Activated naive CD4-positive, alpha-beta T cell treated with anti-CD3 and anti-CD28 coated beads for 36 hours (primary cell): ENCODE measurements at places on chromosomes 13 and 19.
A peak's percentile ranks its signal among the peaks of the same experiment; 100 is the strongest.

- peak; percentile 60 for DNase-seq
Observed at GRCh38 chr13:21686751-21687391, 16.0 kb downstream of the FGF9 start.

DNA sequence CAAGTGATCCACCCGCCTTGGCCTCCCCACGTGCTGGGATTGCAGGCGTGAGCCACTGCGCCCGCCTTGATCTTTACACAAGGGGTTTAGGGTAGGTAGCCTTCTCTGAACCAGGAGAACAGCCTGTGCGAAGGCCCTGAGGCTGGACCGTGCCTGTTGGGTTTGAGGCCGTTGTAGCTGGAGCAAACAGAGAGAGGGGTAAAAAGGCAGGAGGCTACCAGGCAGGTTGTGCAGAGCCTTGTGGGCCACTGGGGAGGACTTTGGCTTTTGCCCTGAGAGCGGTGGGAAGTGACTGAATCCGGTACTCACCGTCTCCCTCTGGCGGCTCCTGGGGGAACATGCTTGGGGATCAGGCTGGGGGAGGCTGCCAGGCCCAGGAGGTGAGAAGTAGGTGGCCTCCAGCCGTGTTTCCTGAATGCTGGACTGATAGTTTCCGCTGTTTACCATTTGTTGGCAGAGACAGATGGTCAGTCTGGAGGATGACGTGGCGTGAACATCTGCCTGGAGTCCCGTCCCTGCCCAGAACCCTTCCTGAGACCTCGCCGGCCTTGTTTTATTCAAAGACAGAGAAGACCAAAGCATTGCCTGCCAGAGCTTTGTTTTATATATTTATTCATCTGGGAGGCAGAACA, 24.6 kb downstream of the SPC24 start:
- DNase-seq = peak; percentile 84

DNA sequence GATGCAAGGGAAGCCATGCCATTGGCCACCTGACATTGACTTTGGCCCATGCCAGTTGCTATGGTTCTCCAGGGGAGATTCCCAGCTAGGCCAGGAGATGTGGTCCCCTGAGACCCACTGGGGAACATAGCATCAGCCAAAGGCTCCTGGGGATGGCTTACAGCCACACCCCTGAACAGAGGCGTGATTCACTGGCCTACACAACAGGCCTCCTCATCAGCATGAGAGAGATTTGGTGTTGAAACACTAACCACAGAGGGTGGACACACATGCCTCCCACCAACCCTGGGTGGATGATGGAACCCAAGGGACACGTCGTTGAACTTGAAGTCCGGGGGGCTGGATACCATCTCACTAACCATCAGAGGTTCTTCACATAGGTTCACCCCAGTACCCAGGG, 14.4 kb downstream of the IQCN start:
- DNase-seq = no peak

GRCh38 chr13:63517371-63517770, 2101.7 kb upstream of the PCDH20 start:
- DNase-seq = no peak

- no peak for DNase-seq
Observed at GRCh38 chr19:17248011-17248776, 2.5 kb upstream of the NR2F6 start.

- no peak for DNase-seq
Observed at GRCh38 chr19:39115105-39115847, 10.3 kb upstream of the PAK4 start.

DNA sequence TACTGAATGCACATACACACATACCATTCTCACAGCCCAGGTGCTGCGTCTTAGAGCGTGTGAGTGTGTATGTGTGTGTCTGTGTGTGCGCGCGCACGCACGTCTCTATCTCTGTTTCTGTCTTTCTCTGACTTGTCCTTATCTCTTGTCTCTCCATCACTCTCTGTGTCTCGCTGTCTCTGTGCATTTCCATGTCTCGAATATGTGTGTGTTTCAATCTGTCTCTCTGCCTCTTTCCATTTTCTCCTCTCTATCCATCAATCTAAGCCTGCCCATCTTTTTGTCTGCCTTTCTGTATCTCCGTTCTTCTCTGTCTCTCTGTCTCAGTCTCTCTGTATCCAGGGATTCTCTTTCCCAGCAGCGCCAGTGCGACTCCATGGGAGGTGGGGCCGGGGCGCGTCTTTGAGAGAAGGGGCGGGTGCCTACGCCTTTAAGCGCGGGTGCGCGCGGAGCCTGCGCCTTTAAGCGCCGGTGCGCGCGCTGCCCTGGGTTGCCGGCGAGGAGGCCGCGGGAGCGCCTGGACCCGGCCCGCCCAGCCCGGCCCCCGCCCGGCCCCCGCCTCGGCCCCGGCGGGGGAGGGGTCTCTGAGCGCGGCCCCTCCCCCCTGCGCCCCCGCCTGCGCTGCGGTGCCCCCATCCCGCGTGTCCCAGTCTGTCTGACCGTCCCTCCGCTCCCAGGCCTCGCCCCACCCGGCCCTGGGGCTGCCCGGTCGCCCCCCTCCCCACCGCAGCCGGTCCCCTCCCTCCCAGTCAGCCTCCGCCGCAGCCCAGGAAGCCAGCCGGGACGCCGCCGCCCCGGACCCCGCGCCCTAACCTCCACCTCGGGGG, at the start of gene LRFN3:
Gene LRFN3, plus strand, starts transcription at position 464 of the 827 bp plus-strand sequence. CDS start 3,052 bp downstream, outside the sequence.
- peak; percentile 63 for DNase-seq
